ENCODE measurements at places on chromosomes 4 and X. TPM values are rescaled to one million over a fixed set of nuclear protein-coding genes. Genes with fewer than 3 reads are reported as not detected.

GRCh38 chrX:110569506-110569905, 210.9 kb downstream of the RTL9 start:
- DNase-seq: no peak

The LDB2 gene
- 48.8 TPM for total RNA-seq

DNA sequence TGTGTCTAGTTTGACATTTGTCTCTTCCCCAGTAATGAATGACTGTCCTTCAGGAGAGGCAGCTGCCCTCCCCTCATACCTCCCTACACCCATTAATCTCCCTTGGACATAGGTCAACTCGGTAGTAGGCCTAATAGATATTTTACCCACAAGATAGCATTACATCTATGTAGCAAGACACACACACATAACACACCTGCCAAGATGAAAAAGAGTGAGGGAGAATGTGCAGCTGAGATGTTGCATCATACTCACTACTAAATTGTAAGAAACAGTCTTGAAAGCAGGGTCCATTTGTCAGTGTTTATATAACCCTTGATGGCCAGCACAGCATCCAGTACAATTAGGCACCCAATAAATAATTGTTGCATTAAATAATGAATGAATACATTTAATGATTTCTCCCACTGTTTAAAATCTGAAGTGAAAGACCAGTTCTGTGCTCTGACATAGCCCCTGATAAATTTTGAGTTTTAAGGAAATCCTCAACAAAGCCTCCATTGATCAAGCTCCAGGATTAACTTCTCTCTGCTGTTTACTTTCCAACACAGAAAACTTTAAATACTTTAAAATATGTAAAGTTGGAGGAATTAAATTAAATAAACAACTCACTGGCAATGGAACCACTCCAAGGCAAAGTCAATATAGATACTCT, 440.8 kb upstream of the RASGEF1B start:
- no peak for DNase-seq

The IL13RA2 gene
- not detected for total RNA-seq

The TEX13B gene
- total RNA-seq: not detected

DNA sequence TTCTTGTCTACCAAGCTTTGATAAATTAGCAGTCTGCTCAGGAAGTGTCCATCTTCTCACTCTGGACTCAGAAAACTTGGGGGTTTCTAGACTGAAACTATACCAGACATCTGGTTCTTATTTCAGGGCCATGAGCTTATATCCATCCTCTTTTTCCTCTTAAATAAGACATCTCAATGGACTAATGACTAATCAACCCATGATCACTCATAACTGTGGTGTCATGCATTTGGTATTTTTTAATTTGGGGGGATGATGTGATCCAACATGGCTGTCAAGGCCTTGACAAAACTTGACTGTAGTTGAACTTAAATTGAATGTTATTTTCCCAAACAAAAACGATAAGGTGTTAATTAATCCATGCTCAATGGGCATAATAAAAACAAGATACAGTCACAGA, 87.8 kb downstream of the GPRASP3 start:
- DNase-seq: no peak

DNA sequence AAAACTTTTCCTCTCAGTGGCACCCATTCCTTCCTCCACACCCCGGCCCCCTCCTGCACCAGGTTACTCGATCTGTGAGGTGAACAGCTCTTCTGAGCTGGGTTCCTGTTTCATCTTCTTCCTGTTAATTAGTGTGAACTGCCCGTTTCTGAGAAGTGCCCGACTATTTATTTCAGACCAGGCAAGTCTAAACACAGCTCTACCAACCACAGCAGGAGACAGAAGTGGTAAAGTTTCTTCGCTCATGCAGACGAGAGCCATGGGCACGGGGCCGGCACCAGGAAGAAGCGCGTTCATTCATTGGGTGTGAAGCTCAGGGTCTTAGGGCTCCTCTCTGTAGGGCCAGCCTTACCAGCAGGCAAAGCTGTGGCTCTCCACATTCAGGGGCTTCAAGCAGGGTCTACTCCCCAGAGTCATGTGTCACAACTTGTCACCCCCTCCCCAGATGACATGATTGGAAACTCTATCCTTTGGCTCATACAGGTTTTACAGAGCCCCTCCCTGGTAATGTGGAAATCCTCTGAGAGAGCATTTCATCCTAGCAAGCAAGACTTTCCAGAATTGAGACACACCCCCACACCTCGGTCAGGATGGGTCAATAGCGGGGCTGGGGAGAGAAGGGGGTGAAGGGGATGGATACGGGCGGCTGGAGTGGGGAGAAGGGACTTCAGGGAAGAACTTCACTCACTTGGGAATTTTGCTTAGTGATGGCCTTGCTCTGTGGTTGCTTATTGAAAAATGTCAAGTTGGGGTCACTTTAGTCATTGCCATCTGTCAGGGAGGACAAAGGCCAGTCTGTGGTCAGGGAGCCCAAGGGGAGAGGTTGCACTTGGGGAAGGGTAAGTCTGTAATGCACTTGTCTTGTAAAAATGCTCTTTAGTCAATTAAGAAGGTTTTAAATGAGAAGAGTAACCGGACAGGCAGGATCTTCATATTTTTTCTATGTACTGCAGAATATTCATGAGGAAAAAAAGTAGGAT, 121.6 kb upstream of the TRIM2 start:
- no peak for DNase-seq

DNA sequence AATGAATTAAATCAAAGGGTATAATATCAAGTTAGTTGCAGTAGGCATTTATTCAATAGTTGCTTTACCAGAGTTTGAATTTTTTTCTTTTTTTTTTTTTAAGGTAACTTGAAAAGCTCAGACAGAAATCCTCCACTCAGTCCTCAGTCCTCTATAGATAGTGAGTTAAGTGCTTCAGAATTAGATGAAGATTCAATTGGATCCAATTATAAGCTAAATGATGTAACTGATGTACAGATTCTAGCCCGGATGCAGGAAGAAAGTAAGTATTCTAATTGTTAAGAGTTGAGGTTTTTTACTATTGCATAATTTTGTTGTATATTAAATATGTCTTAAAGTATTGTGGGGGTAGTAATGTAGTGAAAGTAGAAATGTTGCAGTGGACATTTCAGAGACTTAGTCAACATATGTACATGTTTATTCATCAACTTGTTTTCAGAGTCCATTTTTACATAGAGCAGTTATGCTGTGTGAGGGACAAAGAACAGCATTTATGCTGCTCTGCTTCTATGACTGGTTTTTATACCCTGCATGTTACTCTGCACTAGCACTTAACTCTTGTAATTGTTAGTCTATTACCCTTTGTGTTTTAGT, 38.4 kb downstream of the SLAIN2 start:
- DNase-seq: no peak

Data from uterus (tissue), 4 donors.